Astrocyte (in vitro differentiated cells and primary cell): ENCODE measurements at places on chromosomes 13 and 19. TPM values are rescaled to one million over a fixed set of nuclear protein-coding genes. Genes with fewer than 3 reads are reported as not detected.
A peak's percentile ranks its signal among the peaks of the same experiment; 100 is the strongest.

The OVOL3 gene
- not detected in 2 replicates for total RNA-seq

The TRAPPC5 gene
- 110 and 121 TPM in 2 replicates for total RNA-seq

The PRODH2 gene
- total RNA-seq = not detected in 2 replicates

The KIR3DL2 gene
- total RNA-seq = not detected in 2 replicates

The SHISA7 gene
- 0.09 TPM in 1 of 2 replicates, not detected in the other for total RNA-seq

The ANGPTL4 gene
- 110 and 115 TPM in 2 replicates for total RNA-seq

The COL4A1 gene
- total RNA-seq = 2,489 and 3,103 TPM in 2 replicates

The LYPD5 gene
- not detected in 2 replicates for total RNA-seq

The ADGRL1 gene
- total RNA-seq = 40.9 and 48.9 TPM in 2 replicates

The NLRP5 gene
- not detected in 2 replicates for total RNA-seq

The ZIM2 gene
- total RNA-seq = not detected in 2 replicates

The ZNF418 gene
- total RNA-seq = 5.5 and 10.4 TPM in 2 replicates

GRCh38 chr19:15829306-15829698 lies 13.8 kb upstream of the OR10H1 start:
- no peaks in the 10 kb centered on the region for H3K4me1 ChIP-seq
- no peak overlapping the region for H3K4me3 ChIP-seq
- no peaks in the 10 kb centered on the region for H3K27me3 ChIP-seq
- DNase-seq = no peak
- no peak overlapping the region for H3K27ac ChIP-seq

DNA sequence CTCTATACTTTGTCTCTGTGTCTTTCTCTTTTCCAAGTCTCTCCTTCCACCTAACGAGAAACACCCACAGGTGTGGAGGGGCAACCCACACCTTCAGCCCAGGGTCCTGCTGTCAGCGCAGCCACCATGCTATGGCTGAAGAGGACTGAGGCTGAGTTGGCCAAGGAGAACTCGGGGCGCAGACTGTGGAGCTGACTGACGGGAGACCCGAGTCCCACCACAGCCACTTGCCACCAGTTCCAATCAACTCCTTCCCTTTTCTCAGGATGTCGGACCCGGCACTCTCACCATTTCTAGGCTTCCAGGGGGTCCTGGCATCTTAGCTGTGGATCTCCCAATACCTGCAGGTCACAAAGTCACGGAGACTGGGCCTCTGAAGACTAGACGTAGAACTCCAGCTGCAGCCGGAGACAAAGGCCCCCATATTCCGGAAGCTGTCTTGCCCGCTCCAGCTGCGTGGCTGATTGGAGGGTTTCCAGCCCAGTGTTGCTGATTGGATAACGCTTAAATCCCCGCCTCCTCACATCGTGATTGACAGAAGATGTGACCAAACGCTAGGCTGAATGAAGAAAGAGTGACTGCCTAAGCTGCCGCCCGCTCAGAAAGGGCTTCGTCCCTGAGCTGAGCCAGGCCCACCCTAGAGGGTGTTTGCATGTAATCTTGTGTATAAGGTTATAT lies 63.6 kb downstream of the ZNF429 start:
- no peak overlapping the region for H3K27ac ChIP-seq
- H3K27me3 ChIP-seq = no peaks in the 10 kb centered on the region
- no peaks in the 10 kb centered on the region for H3K36me3 ChIP-seq
- peak overlapping the region; percentile 50 for H3K4me3 ChIP-seq

GRCh38 chr19:8209462-8210378 lies 550 bp downstream of the CERS4 start:
- H3K27me3 ChIP-seq = peaks cover 4% of the 10 kb centered on the region
- peak overlapping the region; percentile 23 for H3K4me3 ChIP-seq
- no peaks in the 10 kb centered on the region for H3K4me1 ChIP-seq
- DNase-seq = peak; percentile 15

DNA sequence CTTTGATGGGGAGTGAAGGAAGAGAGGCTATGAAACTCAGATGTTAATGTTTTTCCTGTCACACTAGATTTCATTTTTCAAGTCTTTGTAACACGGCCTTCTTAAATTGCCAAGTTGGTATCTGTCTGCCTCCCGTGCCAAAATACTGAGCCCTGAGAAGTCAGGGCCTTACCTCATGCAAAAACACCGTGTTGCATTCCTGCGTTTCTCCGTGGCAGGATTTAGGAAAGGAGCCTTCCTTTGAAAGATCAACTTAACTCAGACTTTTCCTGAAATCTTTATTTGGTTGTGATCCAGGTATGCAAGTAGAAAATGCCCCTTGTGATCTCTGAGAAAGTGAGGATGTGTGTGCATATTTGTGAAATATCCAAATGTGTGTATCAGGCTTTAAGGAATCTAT lies 1291.0 kb upstream of the SLC10A2 start:
- peak overlapping the region; percentile 35 for H3K27ac ChIP-seq
- H3K4me3 ChIP-seq = no peak overlapping the region
- peaks cover 4% of the 10 kb centered on the region for H3K4me1 ChIP-seq
- H3K27me3 ChIP-seq = no peaks in the 10 kb centered on the region
- DNase-seq = peak; percentile 73

DNA sequence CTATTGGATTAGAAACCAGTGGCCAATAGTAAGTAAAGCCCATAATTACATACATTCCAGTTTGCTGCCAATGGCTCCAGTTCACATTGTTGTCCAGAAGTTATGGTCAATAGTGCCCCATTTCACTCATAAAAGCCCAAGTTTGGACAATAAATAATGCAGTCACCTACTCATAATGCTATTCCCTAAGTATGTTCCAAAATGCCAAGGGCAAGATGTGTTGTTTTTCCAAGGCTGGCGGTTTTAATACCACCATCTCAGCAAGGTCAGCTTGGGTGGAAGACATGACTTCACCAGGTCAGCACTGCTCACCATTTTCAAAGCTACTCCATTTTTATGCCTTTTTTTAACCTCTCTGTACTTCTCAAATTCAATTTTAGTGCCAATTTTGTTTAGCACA lies 32.7 kb downstream of the KCTD12 start:
- peak; percentile 43 for DNase-seq
- H3K4me1 ChIP-seq = peaks cover 19% of the 10 kb centered on the region
- no peaks in the 10 kb centered on the region for H3K27me3 ChIP-seq
- H3K4me3 ChIP-seq = no peak overlapping the region
- H3K27ac ChIP-seq = peak overlapping the region; percentile 39

DNA sequence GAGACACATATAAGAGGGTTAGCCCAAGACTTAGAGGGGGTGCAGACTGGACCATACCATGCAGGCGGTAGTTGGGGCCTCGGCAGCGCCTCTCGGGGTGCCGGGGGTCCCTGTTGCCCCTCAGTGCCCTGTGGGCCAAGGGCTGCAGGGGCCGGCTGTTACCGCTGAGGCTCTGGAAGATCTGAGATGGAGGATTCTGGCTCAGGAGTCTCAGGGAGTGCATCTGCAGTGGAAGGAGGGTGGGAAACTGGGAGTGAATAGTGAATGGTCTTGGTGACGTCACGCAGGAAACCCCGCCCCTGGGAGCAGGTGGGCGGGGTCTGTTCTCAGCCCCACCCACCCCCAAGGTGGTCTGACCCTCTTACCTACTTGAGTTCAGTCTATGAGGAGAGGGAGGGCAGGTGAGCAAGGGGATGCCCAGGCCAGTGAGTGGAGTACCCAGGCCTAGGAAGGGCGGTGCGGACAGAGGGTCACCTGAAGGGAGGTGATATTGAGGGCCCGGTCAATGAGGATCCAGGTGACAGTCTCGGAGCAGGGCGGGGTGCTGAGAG lies 1.7 kb upstream of the DBP start:
- no peak overlapping the region for H3K27ac ChIP-seq
- no peak overlapping the region for H3K4me3 ChIP-seq
- no peak for DNase-seq
- H3K4me1 ChIP-seq = peaks cover 32% of the 10 kb centered on the region

DNA sequence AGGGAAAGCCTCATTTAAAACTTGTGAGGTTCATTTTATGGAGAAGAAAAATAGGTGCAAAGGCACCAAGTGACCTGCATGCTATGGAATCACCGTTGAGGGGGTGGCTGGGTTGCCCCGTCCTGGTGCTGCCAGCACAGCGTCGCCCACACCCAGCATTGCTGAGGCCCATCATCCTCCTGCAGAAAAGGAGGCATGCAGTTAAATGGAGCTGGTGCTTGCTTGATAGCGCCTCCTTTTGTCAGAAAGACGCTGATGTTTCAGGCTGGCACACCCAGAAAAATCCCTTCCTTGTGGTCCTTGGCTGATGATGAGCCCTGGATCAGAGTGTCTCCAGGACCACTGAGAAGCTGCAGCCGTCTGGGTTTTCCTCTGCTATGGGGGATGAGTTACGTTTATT lies 36.9 kb downstream of the DHRS12 start:
- no peaks in the 10 kb centered on the region for H3K27me3 ChIP-seq
- H3K36me3 ChIP-seq = peaks cover 5% of the 10 kb centered on the region
- DNase-seq = no peak
- H3K4me1 ChIP-seq = peaks cover 12% of the 10 kb centered on the region
- no peak overlapping the region for H3K27ac ChIP-seq
- H3K4me3 ChIP-seq = no peak overlapping the region

DNA sequence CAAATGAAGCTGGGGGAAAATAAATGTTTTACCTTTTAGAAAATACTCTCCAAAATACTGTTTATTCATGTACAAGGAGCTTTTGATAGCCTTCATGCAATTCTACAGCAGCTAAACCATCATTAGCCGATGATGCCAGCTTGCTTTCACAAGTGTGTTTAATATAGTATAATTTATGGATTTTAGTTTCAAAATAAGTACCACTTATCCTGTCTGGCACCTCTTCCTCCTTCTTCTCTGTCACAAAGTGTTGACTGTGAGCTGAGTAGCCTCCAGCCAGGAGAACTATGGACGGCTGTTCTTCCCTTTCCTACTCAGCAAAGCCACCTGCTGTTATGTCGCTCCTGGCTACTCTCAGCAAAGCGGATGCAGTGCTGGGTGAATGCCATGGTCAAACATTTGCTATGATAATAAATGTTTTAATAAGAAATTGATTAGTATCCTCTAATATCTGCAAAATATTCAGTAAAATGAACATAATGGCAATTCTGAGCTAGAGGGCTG lies 238.2 kb downstream of the LIG4 start:
- H3K36me3 ChIP-seq = no peaks in the 10 kb centered on the region
- H3K27ac ChIP-seq = no peak overlapping the region
- no peaks in the 10 kb centered on the region for H3K4me1 ChIP-seq
- H3K27me3 ChIP-seq = no peaks in the 10 kb centered on the region
- no peak for DNase-seq

- H3K27me3 ChIP-seq = no peaks in the 10 kb centered on the region
- DNase-seq = no peak
- H3K4me1 ChIP-seq = no peaks in the 10 kb centered on the region
Observed at GRCh38 chr13:42247883-42248282, 24.1 kb upstream of the AKAP11 start.

DNA sequence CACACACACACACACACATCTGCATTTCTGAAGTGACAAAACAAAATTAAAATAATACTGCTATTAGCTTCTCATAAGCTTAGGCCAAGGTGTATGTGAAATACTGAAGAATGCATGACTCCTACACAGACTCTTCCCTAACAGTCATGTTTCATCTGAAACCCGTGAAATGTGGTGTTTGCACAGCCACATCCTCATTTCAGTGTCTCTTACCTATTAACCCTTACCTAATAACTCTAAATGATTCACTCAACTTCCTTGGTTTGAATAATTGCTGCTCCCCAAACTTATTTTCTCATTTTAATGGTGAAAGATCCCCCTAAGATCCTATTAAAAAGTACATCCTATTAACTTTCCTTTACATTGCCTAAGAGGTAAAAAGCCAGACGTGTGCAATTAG lies 117.6 kb downstream of the MIPEP start:
- no peak overlapping the region for H3K4me3 ChIP-seq
- no peak overlapping the region for H3K27ac ChIP-seq
- no peaks in the 10 kb centered on the region for H3K4me1 ChIP-seq
- no peak for DNase-seq

GRCh38 chr19:50173127-50173526 lies 10.0 kb upstream of the IZUMO2 start:
- no peaks in the 10 kb centered on the region for H3K27me3 ChIP-seq
- H3K36me3 ChIP-seq = no peaks in the 10 kb centered on the region
- no peak for DNase-seq
- no peaks in the 10 kb centered on the region for H3K4me1 ChIP-seq

- H3K4me1 ChIP-seq = peaks cover 3% of the 10 kb centered on the region
- peak overlapping the region; percentile 88 for H3K4me3 ChIP-seq
- no peak for DNase-seq
- peak overlapping the region; percentile 75 for H3K27ac ChIP-seq
- peaks cover 2% of the 10 kb centered on the region for H3K36me3 ChIP-seq
Observed at GRCh38 chr13:72726726-72727416, 558 bp downstream of the MZT1 start.

DNA sequence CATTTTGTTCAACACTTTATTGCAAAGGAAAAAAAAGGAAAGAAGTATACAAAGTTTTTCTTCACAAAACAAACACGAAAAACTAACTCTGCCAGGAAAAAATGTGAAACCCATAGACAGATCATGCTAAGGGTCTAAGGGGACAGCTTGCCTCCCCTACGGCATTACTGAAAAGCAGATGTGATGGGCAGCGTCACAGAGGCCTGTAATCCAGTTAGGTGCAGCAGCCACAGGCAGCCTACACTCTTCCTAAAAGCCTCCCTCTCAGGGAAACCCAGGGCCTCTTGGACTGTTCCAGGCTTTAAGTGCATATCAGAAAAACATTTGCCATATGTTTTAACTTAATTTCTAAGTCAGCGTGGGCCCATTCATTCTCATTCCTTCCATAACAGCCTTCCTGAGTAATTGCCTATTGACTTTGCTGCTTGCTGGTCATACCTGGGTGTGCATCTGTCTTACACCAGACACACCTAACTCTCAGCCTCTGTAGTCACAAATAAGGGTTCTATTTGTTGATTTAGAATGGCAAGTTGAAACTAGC lies 135.7 kb upstream of the SERP2 start:
- H3K27me3 ChIP-seq = no peaks in the 10 kb centered on the region
- no peaks in the 10 kb centered on the region for H3K36me3 ChIP-seq
- DNase-seq = peak; percentile 36
- peaks cover 21% of the 10 kb centered on the region for H3K4me1 ChIP-seq
- H3K27ac ChIP-seq = peak overlapping the region; percentile 56

DNA sequence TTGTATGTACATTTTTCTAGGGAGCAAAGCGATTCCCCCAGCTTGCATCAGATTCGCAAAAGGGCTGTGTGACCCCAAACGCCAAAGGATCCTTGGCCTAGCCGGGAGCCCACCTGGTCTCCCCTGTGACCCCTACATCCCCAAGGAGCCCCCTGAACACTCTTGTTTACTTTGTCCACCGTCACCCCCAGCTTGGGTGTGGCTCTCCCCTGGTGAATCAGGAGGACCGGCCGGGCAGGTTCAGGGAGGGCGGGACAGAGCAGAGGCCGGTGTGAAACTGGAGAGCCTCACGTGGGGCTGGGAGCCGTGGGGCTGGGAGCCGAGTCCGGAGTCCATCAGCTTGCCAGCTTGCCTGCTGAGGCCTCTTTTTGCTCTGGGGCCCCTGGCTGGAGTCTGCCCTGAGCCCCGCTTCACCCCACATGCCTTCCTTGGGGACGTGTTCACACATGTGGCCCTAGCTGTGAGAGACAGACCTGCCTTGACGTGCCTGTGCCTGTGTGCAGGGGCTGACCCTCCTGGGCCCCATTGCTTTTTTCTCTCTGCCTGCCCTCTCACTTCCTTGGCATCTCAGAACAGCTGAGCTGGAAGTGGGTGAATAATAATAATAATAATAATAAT lies 2.0 kb downstream of the ITPKC start:
- H3K27ac ChIP-seq = peak overlapping the region; percentile 100
- H3K36me3 ChIP-seq = peaks cover 3% of the 10 kb centered on the region
- H3K4me3 ChIP-seq = peak overlapping the region; percentile 76

- no peaks in the 10 kb centered on the region for H3K4me1 ChIP-seq
- H3K27ac ChIP-seq = no peak overlapping the region
- H3K4me3 ChIP-seq = no peak overlapping the region
- no peaks in the 10 kb centered on the region for H3K27me3 ChIP-seq
Observed at GRCh38 chr19:5547881-5548280, 19.9 kb downstream of the TINCR start.

GRCh38 chr13:106680796-106681472 lies 113.0 kb upstream of the ARGLU1 start:
- no peaks in the 10 kb centered on the region for H3K36me3 ChIP-seq
- H3K4me1 ChIP-seq = no peaks in the 10 kb centered on the region
- H3K4me3 ChIP-seq = no peak overlapping the region
